T-helper 17 cell (primary cell): ENCODE measurements at places on chromosomes 4 and X.

GRCh38 chr4:169407217-169407845, 136.6 kb upstream of the SH3RF1 start:
- DNase-seq, result no peak
- H3K27me3 ChIP-seq, result no peaks in the 10 kb centered on the region
- H3K4me3 ChIP-seq, result no peak overlapping the region
- no peaks in the 10 kb centered on the region for H3K36me3 ChIP-seq

GRCh38 chrX:119753639-119754257, 4.6 kb upstream of the SOWAHD start:
- peak overlapping the region; percentile 76 for H3K27ac ChIP-seq
- H3K27me3 ChIP-seq, result no peaks in the 10 kb centered on the region
- H3K36me3 ChIP-seq, result no peaks in the 10 kb centered on the region
- peak overlapping the region; percentile 69 for H3K4me3 ChIP-seq
- DNase-seq, result peak; percentile 40

GRCh38 chr4:186149872-186150271, 41.5 kb upstream of the CYP4V2 start:
- no peak for DNase-seq
- H3K27ac ChIP-seq, result no peak overlapping the region
- peaks cover 59% of the 10 kb centered on the region for H3K27me3 ChIP-seq
- H3K4me1 ChIP-seq, result peaks cover 8% of the 10 kb centered on the region

DNA sequence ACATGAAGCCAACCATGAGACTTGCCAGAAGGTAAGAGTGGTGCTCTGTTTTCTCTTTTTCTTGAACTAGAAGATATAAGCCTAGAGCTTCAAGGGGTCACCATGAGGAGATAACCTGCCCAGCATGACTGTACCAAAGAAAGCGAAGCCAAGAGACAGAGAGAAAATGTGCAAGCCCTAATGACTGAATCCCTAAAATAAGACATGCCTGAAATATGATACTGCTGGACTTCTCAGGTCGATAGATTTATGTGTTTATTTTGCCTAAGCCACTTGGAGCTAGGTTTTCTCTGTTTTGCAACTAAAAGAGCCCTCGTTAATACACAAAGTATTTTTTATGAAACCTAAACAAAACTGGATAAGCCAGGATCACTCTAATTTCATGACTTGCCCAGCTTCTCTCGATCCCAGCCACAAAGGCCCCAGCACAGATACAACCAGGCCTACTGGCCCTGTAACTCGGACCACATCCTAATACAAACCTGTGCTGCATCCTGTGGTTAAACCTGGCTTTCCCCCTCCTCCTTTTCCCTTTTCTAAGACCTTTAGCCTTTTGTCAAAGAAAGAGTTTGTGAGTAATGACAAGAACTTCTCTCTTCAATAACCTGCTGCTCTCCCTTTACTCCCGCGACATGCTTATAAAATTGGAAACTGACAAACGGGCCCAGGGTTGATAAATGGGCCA, 185.8 kb downstream of the APBB2 start:
- DNase-seq, result no peak
- no peaks in the 10 kb centered on the region for H3K4me1 ChIP-seq
- H3K4me3 ChIP-seq, result no peak overlapping the region
- no peak overlapping the region for H3K27ac ChIP-seq
- no peaks in the 10 kb centered on the region for H3K36me3 ChIP-seq
- no peaks in the 10 kb centered on the region for H3K27me3 ChIP-seq

DNA sequence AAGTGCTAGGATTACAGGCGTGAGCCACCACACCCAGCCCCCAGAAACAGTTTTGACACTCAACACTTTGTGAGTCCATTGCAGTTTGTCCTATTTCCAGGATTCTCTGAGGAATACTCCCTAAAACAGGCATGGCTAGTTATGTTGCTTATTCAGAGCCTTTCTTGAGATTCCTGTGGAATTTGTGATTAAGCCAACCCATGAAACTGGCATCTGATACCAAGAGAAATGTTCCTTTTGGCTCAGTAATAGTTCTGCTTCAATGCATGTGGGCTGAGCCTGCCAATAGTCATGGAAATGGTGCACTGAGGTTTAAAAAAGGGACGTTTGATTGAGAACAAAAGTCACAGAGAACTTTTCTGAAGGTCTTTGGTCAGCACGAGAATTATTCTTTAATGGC, 241.7 kb downstream of the PPP1R2C start:
- H3K27ac ChIP-seq, result no peak overlapping the region
- peaks cover 12% of the 10 kb centered on the region for H3K4me1 ChIP-seq

- no peaks in the 10 kb centered on the region for H3K27me3 ChIP-seq
- H3K36me3 ChIP-seq, result no peaks in the 10 kb centered on the region
- no peak overlapping the region for H3K27ac ChIP-seq
- no peak for DNase-seq
These were observed 99.3 kb upstream of the GRPR start for GRCh38 chrX:16023790-16024734.

DNA sequence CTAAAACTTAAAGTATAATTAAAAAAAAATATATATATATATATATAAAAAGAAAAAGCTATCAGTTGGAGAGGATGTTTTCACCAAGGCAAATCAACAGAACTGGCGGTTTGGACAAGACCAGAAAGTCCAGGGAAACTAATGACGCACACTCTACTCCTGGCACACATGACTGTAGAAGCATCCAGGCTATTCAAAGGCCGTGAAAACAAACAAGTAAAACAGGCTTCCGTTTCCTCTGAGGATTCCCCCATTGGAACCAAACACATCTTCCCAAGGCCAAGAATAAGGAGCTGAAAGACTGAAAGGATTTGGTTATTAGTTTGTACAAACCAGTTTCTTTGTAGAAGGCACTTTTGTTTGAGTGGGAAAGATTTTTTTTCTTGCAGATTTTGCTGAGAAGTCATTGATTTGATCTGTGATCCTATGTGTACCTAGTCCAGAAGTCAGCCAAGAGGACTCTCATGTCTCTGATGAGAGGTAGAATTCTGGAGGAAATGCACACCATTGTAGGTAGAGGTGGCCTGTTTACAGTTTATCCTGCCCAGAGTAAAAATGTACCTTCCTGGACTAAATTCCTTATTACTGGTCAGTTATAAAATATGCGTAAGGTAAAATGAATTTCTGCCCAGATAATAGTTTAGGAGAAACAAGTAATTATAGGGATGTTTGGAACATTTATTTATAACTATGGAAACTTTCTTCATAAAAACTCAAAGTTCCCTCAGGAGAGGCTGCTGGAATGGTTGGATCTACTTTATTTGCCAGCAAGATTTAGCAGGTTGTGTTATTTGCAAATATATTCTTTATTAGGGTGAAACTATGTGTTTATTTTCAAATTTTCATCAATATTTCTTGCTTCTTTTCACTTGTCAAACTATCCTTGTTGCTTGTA, 66.5 kb downstream of the DMP1 start:
- no peak overlapping the region for H3K4me3 ChIP-seq
- H3K27me3 ChIP-seq, result no peaks in the 10 kb centered on the region
- no peak for DNase-seq
- no peaks in the 10 kb centered on the region for H3K36me3 ChIP-seq

GRCh38 chr4:83089410-83090157, 24.9 kb downstream of the PLAC8 start:
- H3K27me3 ChIP-seq, result no peaks in the 10 kb centered on the region
- peaks cover 30% of the 10 kb centered on the region for H3K4me1 ChIP-seq
- no peak overlapping the region for H3K4me3 ChIP-seq

DNA sequence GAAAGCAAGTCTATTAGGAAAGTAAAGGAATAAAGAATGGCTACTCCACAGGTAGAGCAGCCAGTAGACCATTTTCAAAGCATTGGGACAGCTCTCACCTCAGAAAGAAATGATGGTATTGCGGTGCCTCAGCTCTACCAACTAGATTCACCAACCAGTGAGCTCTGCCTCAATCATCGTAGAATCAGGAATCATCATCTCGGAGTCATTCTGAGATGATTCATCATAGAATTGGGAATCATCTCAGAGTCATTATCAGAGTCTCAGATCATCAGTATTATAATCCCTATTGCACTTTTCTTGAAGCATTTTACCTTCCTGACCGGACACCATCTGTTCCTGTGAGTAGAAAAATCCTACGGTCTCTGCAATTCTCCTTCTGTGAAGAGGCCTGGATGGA, 17.5 kb upstream of the SAT1 start:
- H3K4me3 ChIP-seq, result peak overlapping the region; percentile 15
- H3K36me3 ChIP-seq, result no peaks in the 10 kb centered on the region
- DNase-seq, result no peak
- H3K4me1 ChIP-seq, result peaks cover 2% of the 10 kb centered on the region
- no peaks in the 10 kb centered on the region for H3K27me3 ChIP-seq

- no peaks in the 10 kb centered on the region for H3K27me3 ChIP-seq
- H3K27ac ChIP-seq, result no peak overlapping the region
- no peak overlapping the region for H3K4me3 ChIP-seq
- peaks cover 18% of the 10 kb centered on the region for H3K36me3 ChIP-seq
These were observed 81.2 kb downstream of the APOOL start for GRCh38 chrX:85084770-85085393.

DNA sequence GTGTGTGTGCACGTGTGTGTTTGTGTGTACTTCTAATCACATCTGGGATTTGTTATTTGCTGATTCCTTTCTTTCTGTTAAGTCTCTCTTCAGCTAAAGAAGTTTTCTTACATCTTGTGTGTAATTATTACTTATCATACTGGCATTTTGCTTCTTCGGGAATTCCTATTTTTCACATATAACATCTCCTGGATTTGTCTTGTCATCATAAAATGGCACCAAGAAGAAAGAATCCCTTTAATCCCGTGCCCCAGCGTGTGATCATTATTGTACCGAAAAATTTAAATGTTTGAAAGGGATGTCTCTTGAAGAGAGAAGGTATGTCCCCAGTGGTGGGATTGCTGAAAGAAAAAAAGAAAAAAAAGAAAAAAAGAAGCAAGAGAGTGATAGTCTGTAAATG, 72.3 kb downstream of the ZFX start:
- no peak for DNase-seq
- no peak overlapping the region for H3K4me3 ChIP-seq
- no peak overlapping the region for H3K27ac ChIP-seq
- no peaks in the 10 kb centered on the region for H3K36me3 ChIP-seq

GRCh38 chr4:38601244-38601915, 62.6 kb upstream of the KLF3 start:
- H3K27ac ChIP-seq, result no peak overlapping the region
- H3K4me1 ChIP-seq, result peaks cover 26% of the 10 kb centered on the region
- H3K27me3 ChIP-seq, result no peaks in the 10 kb centered on the region
- no peak for DNase-seq

GRCh38 chr4:82721819-82722423, 76.7 kb downstream of the SCD5 start:
- peaks cover 4% of the 10 kb centered on the region for H3K4me1 ChIP-seq
- H3K4me3 ChIP-seq, result no peak overlapping the region
- DNase-seq, result no peak
- peaks cover 6% of the 10 kb centered on the region for H3K27me3 ChIP-seq

GRCh38 chr4:119299741-119300100, 22.2 kb downstream of the FABP2 start:
- DNase-seq, result no peak
- H3K4me1 ChIP-seq, result peaks cover 31% of the 10 kb centered on the region
- peaks cover 6% of the 10 kb centered on the region for H3K36me3 ChIP-seq
- H3K27ac ChIP-seq, result peak overlapping the region; percentile 100
